ENCODE measurements at places on chromosomes 4 and X. TPM values are rescaled to one million over a fixed set of nuclear protein-coding genes. Genes with fewer than 3 reads are reported as not detected.

The KCNE5 gene
- total RNA-seq, result 0.24 TPM

The FOXR2 gene
- total RNA-seq, result not detected

DNA sequence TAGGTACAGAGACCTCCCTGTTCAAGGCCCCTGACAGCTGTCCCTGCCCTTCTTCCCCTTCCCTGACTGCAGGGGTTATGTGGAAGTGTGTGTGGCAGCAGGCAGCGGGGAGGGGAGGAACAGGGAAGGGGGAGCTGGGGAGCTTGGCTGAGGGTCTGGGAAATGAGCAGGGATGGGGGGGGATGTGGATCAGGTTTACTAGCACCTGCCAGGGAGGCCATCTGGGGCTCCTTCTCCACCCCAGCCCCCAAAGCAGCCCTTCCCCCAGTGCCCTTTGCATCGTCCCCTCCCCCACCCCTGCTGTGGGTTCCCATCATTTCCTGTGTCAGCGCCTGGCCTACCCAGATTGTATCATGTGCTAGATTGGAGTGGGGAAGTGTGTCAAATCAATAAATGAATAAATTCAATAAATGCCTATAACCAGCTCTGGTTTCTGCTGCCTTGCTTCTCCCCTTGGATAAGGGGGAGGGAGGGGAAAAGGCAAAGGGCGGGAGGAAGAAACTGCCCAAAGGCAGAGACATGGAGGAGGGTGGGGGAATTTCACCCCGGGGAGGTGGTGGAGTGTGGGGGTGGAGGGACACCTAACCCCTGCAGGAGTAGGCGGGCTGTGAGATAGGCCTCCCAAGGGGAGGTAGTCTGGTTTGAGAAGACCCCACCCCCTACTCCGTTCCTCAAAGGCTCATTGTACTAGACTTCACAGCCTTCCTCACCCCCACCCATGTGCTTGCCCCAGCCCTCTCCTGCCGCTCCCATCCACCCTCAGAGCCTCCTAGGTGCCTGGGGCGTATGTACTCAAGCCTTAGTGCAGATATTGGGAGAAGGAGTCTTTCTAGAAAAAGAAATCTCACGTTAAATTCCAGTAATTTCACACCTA, 3.2 kb downstream of the CXorf65 start:
- no peak for DNase-seq

GRCh38 chr4:92012899-92013867, 290.6 kb upstream of the GRID2 start:
- DNase-seq, result no peak

The ARSD gene
- 5.4 TPM for total RNA-seq

GRCh38 chrX:69000877-69001276, 164.4 kb downstream of the PJA1 start:
- DNase-seq, result no peak

- DNase-seq, result no peak
Observed at GRCh38 chr4:11529625-11530201, 101.0 kb upstream of the HS3ST1 start.

DNA sequence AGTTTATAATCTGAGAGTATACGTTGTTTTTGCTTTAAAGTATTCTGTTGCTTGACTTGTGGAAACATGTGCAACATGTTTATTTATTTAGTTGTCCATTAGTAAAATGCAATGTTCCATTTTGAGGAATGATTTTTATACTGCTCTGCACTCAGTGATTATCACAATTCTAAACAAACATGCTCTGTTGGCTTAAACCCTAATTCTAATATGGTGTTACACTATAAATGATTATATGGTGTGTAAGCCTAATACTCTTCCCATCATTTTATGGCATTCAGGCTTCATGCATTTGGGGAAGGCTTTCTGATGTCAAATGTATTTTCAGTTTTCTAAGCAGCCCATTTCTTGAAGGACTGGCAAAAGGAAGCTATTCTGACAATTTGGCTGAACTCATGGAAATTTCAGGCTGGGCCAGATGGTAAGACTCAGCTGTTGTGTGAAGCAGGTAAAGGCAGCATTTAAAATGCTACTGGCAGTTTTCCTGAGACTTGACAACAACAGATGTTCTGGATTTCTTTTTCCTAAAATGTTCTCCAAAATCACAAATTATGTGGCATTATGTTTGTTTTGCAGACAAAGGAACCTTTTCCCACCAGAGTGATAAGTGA, 336.7 kb upstream of the GNPDA2 start:
- no peak for DNase-seq

DNA sequence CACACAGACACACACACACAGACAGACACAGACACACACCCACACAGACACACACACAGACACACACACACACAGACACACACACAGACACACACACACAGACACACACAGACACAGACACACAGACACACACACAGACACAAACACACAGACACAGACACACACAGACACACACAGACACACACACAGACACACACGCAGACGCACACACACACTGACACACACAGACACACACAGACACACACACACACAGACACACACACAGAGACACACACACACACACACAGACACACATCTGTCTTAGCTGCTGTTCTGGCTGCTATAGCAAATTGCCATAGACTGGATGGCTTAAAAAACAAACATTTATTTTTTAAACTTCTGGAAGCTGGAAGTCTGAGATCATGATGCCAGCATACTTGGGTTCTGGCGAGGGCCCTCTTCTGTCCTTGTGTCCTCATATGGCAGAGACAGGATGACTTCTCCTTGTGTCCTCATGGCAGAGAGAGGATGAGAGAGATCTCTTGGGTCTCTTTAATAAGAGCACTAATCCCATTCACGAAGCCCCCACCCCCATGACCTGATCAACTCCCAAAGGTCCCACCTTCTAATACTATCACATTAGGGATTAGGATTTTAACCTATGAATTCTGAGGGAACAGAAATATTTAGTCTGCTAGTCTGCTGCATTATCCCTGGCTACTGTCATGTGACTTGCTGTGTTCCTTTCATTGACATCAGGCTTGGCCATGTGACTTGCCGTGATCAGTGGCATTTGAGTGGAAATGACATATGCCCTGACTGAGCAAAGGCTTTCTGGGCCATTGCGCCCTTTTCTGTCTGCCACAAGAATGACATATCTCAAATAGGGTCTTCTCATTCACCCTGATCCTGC, 32.7 kb upstream of the RASGEF1B start:
- DNase-seq, result no peak

The CSAG3 gene
- total RNA-seq, result not detected

GRCh38 chr4:7687006-7687405, 252.3 kb upstream of the PSAPL1 start:
- DNase-seq, result no peak

DNA sequence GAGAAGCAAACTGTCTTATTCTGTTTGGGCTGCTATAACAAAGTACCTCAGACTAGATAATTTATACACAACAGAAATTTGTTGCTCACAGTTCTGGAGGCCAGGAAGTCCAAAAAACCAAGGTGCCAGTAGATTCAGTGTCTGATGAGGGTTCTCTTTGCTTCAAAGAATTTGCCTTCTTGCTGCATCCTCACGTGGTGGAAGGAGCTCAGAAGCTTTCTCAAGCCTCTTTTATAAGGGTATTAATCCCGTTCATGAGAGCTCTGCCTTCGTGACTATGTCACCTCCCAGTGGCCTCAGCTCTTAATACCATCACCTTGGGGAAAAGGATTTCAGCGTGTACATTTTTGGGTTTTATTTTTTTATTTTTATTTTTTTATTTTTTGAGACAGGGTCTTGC, 20.1 kb downstream of the CA5B start:
- DNase-seq, result no peak

The DLG3 gene
- total RNA-seq, result 7.4 TPM

DNA sequence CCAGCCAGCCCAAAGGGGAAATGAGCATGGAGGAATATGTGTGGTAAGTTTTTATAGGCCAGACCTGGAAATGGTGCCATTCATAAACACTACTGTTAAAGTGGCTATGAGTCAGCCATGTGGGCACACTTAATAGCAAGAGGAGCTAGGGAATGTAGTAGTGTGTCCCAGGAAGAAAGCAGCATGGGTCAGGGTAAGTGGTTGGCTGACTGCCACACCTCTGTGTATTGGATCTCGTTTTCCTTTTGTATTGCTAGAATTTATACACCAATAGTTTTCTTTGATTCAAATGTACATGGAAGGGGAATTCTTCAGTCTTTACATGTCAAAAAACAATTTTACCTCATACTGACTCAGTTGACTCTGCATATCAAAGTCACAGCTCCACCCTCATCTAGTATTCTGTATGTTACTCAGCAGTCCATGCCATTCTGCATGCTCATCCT, 22.9 kb upstream of the SGMS2 start:
- no peak for DNase-seq

DNA sequence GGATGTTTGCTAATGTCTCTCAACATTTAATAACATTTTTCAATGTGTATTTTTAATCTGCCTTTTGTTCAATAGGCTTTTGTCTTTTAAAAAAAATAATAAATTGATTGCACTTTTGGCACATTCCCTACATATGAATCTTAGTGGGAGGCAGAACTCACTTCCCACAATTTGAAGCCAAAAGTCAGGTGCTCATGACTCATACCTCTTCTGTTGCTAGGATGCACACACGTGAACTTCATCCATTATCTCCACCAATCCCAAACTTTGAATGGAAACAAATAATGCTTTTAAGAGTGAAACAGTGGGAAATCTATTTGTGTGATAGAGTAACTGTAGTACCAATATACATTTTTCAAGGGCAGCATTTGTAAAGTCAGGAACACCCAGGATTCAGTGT, 260.5 kb downstream of the IQCM start:
- no peak for DNase-seq

The ARHGAP36 gene
- not detected for total RNA-seq

DNA sequence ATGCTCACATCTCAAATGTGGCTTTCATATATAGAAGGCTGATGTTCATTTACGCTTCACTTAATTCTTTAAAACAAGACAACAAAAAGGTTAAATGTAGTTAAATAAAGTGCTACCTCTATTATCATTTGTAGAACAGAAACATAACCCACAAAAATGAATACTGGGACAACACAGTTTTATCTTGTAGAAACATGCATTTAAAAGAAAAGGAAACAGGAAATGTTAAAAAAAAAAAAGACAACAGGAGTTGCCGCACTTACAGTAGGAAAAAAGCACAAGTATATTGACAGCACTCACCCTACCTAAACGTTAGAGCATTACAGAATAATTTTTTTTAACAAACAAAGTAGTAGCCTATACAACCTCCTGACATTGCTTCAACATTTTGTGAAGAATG, 4.8 kb downstream of the THOC2 start:
- DNase-seq, result no peak

DNA sequence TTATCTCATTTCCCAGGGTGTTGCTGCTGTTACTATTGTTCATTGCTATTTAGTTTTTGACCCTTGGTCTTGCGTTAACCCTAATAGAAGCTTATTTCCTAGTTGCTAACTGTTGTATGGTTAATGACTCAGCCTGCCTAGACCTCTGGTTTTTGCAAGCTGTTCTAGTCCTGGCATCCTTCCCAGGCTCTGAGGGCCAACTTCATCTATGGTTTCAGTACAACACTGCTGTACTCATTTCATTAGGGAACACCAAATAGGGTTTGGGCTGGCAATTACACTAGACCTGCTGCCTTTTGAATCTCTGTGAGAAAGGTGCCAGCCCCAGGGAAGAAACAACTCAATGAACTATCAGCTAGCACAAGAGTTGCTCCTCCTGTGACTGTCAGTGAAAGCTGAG, 59.6 kb downstream of the DCX start:
- peak; percentile 35 for DNase-seq

- DNase-seq, result no peak
Observed at GRCh38 chr4:25090516-25090915, 59.8 kb upstream of the LGI2 start.

- no peak for DNase-seq
Observed at GRCh38 chr4:118753685-118754084, 68.5 kb downstream of the METTL14 start.

- DNase-seq, result no peak
Observed at GRCh38 chr4:1030031-1030430, 18.6 kb downstream of the FGFRL1 start.

DNA sequence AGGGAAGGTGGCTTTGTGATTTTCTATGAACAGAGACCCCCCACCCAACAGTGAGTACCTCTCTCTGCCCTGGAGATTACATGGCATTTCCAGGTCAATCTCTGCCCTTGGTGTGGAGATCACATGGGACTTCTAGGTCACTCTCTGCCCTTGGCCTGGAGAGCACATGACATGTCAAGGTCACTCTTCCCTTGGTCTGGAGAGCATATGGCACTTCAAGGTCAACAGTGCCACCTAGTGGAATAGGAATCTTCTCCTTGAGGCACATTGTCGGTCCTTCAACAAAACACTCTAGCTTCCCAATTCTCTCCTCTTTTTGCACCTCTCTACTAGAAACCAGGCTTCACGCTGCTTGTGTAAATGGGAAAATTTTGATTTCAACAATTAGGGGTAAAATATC, 66.2 kb upstream of the TACR3 start:
- DNase-seq, result no peak

DNA sequence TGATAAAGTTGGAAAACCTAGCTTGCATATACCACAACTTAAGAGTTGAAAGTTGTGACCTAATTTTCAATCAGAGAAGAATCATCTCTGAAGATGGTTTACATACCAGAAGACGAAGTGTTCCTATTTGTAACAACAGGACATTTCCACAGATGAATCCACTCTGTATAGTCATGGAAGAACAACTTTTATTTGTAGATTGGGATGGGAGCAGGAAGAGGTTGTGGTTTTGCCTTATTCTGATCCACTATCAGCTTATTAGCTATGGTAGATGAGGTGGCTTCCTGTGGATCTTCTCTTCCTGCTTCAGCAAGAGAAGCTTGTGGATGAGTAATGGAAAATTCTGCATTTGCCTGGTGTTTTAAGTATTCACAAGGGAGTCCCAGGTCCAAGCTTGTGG, 18.6 kb upstream of the SUPT20HL1 start:
- DNase-seq, result no peak

GRCh38 chrX:2723286-2723879, 28.5 kb upstream of the XG start:
- DNase-seq, result peak; percentile 61

GRCh38 chr4:8830611-8831200, 40.9 kb downstream of the HMX1 start:
- no peak for DNase-seq

DNA sequence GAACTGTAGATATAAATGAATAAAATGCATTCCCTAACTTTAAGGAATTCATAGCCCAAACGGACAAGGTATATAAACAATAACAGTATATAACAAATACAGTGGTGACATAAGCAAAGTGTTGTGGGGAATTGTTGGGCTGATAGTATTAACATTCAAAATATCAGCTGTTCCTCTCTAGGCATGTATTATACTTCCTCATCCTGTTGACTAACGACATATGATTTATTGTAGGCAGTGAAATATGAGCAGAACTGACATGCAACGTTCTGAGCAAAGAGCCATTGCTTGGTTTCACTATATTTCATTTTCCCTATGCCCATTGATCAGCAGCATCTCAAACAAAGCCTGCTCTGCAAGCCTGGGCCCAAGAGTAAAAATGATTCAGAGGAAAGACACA, 143.9 kb downstream of the PTCHD1 start:
- no peak for DNase-seq

DNA sequence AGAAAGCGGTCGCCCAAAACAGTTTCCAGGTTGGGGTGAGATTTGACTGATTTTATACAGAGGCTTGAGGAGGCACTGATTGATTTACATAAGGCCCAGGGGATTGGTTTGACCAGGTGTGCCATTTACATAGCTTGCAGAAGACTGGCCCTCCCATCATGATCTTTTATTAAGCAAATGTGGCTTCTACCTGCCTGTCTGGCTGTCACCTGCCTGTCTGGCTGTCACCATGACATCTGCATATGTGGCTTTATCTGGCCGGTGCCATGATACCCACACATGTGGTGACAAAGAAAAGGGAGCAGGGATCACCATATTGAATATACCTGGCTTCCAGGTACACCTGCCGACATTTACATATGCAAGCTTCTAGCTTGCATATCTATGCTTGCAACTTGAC, 17.0 kb upstream of the CDS1 start:
- no peak for DNase-seq

The COL4A5 gene
- 6.3 TPM for total RNA-seq

The TEX13C gene
- total RNA-seq, result not detected

All from Right ventricle myocardium superior (tissue), 1 donor.